ENCODE measurements at places on chromosomes 5 and 9.

GRCh38 chr5:96331681-96332361 lies 101.2 kb downstream of the PCSK1 start:
- no peak for DNase-seq

GRCh38 chr5:1744393-1745122 lies 55.1 kb downstream of the MRPL36 start:
- DNase-seq = no peak

DNA sequence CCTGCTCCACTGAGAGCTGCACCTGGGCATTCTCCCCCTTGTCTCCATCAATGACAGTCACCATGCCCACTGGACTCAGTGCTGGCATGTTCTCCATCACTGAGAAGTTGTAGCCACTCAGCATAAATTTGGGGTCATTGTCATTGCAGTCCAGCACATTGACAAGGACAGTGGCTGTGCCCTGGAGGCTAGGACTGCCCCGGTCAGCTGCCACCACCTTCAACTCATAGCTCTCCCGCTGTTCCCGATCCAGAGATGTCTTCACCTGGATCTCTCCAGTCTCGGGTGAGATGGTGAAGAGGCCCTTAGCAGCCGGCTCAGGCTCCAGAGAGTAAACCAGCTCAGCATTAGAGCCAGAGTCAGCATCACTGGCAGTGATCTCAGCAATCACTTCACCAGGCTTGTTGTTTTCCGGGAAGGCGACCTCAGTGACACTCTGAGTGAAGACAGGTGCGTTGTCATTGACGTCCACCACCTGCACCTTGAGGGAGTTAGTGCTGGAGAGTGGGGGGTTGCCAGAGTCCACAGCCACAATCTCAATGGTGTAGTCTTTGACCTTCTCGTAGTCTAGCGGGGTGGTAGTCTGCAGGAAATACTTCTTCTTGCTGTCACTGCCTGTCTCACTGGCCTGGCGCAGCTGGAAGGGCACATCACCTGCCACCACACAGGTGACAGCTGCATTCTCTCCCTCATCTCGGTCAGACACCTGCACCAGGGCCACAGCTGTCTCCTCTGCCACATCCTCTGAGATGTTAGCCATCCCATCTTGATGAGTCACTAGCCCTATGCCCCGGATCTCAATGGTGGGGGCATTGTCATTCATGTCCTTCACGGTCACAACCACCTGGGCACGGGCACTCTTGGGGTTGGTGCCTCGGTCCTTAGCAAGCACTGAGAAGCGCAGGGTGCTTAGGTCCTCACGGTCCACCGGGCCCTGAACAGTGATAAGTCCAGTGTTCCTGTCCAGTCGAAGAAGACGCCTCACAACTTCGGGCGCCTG lies 13.5 kb downstream of the PCDH1 start:
- no peak for DNase-seq

DNA sequence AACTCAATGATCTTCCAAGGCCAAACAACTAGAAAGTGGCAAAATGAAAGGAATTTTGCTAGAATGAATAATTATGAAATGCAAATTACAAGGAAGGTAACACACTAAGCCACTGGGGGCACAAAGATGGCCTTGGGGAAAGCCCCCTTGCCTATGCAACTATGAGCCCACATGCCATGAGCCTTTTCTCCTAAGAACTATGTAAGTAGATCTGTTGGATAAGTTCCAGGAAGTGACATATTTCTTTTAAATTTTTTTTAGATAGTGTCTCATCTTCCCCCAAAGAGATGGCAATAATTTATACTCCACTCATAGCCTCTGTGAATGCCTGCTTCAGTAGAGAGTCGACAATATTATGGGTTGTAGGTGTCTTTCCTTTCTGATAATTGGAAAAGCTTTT lies 257.8 kb downstream of the AUH start:
- DNase-seq = no peak

Data from stimulated activated CD8-positive, alpha-beta memory T cell treated with anti-CD3 and anti-CD28 coated beads, Interleukin-4, amount 100 ng/mL, for 48 hours (primary cell).